ENCODE measurements at places on chromosomes 6 and 20.

GRCh38 chr20:57546956-57547649 lies 13.8 kb upstream of the PCK1 start:
- DNase-seq: peak; percentile 34

- DNase-seq: no peak
Observed at GRCh38 chr6:56222499-56222898, 24.9 kb downstream of the COL21A1 start.

GRCh38 chr20:20065361-20065760 lies 13.0 kb downstream of the CFAP61 start:
- DNase-seq: no peak

DNA sequence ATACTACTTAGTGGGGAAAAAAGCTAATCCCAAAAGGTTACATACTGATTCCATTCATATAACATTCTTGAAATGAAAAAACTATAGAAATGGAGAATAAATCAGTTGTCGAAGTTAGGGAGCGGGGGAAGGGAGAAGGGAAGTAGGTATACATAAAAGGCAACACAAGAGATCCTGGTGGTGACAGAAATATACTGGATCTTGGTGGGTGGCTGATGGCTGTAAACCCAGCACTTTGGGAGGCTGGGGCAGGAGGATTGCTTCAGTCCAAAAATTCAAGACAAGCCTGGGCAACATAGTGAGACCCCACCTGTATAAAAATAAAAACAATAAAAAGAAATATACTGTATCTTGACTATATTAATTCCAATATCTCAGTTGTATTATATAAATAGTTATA lies 105.7 kb upstream of the LGSN start:
- no peak for DNase-seq

- peak; percentile 6 for DNase-seq
Observed at GRCh38 chr6:66179361-66179760, 472.3 kb upstream of the EYS start.

DNA sequence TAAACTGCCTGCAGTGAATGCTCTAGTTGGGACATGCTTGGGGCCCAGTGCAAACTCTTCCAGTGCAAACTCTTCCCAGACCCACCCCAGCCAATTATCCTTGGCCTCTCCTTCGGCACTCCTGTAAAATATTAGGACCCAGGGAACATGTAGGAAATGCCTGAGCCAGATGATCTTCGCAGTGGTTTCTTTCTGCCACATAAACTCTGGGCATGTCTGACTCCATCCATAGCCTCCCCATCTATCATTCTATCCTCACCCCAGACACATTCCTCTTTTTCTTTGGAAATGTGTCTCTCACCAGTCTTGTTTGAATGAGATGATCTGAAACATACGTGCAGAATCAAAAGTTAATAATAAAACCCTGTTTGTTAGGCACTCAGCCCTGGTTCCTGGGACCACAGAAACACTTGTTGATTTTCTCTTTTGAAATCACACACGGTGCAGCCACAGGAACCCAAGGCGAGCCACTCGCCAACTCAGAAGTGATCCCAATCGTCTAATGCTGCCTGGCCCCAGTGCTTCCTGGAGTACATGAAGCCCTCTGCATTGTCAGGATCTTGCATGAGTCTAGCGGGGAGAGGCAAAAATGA lies 108.9 kb upstream of the CST7 start:
- DNase-seq: no peak

DNA sequence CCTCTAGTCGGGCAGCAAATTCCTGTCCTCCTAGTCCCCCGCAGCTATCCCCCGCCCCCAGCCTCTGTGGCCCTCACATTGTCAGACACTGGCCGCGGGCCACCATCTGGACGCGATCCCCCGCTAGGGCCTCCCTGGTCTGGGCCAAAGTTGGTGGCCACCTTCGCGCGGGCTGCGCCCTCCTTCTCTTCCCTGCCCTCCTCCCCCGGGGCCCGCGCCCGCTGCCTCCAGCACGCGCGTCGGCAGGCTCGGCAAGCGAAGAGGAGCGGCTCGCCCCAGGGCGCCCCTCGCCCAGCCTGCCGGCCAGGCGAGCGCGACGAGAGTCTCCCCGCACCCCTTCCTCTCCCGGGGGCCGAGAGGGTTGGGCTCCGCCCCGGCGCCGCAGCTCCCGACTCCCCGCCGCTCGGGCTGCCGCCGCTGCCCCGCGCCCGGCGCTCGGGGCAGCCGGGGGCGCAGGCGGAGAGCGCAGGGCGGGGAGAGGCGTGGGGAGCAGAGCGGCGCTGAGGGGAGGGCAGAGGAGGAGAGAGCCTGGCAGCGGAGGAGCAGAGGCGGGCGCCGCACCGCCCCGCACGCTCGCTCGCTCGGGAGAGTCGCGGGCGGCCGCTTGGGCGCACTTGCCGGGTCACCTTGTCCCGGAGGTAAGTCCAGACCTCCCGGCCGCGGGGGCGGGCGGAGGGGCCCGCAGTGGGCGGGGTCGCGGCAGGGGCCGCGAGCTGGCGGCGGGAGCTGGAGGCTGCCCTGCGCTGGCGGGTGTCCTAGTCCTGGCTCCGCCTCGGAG lies at the start of gene SYNDIG1:
SYNDIG1 (plus strand) TSS at position 514 of the 778 bp plus-strand sequence. CDS start 73,469 bp downstream, outside the sequence.
- DNase-seq: peak; percentile 27
